Fibroblast of the conjunctiva (primary cell): ENCODE measurements at places on chromosomes 6 and 20.

DNA sequence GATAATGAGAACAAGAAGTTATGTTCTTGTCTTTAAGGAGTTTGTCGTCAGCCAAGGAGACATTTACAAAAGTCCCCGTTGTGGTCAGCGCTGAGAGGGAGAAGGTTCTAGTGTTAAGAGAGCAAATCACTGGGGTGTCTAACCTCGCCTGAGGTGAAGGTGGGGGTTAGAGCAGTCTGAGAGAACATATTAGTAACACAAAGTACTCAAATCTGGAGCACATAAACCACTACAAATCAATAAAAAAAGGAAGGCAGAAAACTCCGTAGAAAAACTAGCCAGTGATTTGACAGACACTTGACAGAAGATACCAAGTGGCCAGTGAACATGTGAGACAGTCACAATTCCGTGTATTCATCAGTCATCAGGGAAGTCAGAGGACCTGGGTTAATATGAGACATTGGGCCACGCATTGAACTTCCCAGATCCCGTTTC lies 45.4 kb downstream of the CDS2 start:
- no peak for DNase-seq

DNA sequence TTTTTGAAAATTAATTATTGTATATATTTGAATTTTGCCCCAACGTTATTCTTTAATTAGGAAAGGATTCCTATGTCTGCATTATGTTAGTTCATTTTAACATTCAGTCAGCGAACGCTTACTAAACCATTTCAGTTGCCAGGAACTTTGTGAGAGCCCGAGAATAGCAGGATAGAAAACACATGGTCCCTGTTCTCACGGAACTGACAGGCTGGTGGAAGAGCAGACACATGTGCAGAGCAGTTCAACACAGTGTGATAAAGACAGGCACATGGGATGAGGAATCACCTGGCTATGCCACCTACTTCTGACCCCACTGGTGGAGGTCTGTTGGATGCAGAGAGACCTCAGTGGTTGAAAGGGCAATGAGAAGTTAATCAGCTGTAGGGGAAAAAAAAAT lies 367.2 kb downstream of the EPM2A start:
- DNase-seq: no peak

DNA sequence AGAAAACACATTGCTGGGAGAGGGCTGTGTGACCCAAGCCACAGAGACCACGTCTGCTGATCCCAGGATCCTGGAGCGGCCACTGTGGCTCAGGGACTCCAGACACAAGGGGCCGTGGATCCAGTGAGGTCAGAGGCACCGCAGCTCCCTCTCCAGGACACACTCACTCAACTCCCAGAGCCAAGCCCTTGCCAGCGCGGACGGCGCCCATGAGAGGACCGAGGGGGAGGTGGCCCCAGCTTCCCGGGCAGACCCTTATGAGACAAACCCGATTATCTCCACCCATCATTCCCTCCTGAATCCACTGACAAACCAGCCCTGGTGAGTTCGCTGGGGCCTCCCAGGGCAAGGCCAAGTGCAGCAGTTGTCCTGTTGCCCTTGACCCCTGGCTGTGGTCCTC lies 201.2 kb downstream of the TAF4 start:
- DNase-seq: no peak

DNA sequence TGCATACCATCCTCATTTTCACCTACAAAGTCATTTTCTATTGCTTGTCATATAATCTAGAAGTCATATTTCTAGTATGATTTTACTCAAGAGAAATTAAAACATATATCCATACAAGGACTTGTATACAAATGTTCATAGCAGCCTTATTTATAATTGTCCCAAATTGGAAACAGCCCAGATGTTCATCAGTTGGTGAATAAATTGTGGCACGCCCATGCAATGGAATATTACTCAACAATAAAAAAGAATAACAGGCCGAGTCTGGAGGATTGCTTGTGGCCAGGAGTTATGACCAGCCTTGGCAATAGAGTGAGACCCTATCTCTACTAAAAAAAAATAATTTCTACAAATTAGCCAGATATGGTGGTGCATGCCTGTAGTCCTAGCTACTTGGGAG lies 28.8 kb downstream of the C6orf163 start:
- DNase-seq: no peak
